Suppressor macrophage (primary cell): ENCODE measurements at places on chromosomes 7 and 10.

DNA sequence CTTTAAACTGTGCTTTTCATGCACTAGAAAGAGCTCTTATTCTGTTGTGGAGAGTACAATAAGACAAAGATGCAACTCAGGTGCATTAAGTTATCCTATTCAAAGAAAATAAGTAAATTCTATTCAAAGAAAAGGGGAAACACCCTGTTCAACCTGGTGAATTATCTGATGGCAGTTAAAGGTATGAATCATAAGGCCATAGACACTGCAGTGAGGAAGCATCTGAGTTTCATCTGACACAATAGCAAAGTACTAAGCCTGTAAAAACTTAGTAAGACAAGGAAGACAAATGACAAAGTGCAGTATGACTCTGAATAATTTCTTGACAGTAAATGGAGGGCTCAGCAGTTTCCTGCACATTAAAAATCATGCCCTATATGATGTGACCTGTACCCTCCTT is 91.0 kb upstream of the LRRTM3 start:
- DNase-seq, result no peak

- DNase-seq, result no peak
Measured at GRCh38 chr10:76324283-76324682, 892.9 kb downstream of the LRMDA start.

DNA sequence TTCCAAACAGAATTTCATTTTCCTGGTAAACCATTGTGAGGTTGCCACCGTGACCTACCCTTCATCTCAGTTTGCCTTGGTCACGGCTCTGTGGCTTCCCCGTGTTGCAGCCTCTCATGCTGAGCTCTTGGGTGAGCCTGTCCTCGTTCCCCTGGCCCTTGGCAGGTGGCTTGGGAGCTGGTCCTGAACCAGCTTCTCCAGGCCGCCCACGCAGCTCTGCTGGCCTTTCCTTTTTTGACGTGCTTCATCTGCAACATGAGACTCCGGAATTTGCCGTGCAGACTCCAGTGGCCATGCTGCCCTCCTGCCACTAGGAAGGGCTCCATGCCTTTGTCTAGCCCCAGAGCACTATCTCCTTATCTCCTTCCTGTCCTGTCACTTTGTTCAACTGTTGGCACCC is 93.0 kb upstream of the NPS start:
- no peak for DNase-seq

GRCh38 chr10:47031211-47031900 is 120.1 kb downstream of the PTPN20 start:
- no peak for DNase-seq

DNA sequence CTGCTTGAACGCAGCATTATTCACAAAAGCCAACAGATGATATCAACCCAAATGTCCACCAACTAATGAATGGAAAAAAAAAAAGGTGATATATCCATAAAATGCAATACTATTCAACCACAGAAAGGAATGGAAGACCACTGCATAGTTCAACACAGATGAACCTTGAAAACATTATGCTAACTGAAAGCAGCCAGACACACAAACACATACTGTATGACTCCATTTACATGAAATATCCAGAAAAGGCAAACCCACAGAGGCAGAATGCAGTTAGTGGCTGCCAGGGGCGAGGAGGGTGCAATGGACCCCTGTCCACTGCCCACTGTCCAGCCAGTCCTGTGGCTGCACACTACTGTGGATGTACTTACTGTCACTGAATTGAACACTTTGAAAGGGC is 36.6 kb downstream of the KIAA1549 start:
- no peak for DNase-seq

DNA sequence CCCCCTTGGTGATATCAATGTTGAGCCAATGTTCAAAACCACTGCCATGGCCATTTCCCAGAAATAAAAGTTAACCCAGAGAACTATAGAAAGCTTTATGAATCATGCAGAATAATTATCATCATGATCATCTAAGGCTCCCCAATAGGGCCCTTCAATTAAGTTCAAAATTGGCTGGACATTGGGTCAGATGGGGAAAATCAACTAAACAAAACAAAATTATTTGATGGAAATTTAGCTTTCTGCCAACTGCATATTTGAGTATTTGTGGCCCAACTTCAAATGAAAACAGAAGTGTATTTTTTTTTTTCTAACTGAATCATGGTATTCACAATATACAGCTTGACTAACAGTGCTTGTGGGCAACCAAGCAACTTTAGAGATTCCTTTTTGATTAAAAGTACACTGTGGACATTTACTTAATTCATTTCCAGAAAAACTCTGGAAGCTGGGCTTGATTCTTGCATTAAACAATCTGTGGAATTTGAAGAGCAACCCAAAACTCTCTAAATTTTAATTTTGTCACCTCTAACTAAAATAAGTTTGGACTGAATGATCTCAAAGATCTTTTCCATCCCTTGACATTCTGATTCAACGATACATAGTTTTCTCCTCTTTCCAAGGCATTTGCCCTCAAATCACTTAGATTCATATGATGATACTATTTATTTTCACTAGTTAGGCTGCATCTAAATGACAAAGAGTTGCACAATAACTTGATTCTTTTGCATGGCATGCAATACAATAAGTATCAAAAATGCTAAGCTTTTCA is 203.2 kb downstream of the AHR start:
- DNase-seq, result no peak

DNA sequence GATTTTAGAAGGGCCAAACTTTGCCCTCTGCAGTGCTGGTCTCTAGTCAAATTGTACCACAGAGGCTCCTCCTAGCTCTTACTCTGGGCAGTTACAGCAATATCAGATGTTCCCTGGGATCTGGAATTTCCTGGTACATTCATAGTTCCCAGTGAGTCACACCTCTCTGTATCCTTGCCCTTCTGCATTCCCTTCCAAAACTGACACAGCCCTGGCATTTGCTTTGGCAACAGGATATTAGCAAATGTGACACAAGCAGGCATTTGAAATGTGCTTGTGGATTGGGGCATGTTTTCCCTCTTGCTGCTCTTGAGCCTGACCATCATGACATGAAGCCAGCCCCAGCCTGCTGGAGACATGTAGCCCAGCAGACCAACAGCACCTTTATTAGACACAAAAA is 284.7 kb upstream of the AKR1E2 start:
- DNase-seq, result no peak

- no peak for DNase-seq
Measured at GRCh38 chr7:100486753-100487446, 3.2 kb downstream of the NYAP1 start.

DNA sequence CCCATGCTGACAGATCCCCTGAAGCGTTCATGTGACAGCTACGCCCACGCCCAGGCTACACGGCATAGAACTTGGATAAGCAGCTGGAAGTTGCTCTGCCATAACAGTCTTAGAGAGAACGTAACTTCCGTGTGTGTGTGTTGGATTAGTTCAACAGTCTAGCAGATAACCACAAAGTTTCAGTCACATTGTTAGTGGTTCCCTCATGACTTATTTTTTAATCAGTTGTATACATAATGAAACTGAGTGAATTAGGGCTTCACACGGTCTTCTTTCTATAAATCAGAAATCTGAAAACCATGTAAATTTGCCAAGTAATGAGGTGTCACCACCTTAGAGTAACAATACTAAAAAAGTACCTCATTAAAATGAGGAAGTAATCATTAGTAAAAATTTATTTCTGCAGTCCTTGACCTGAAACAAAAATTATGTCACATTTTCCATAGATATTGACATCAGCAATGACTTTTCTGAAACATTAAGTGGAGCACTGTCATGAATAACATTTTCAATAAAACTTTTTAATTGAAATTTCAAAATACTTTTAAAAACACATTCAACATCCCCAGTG is 21.7 kb upstream of the MACC1 start:
- peak; percentile 86 for DNase-seq

GRCh38 chr10:132329565-132330485 is 2.2 kb upstream of the LRRC27 start:
- DNase-seq, result peak; percentile 76

DNA sequence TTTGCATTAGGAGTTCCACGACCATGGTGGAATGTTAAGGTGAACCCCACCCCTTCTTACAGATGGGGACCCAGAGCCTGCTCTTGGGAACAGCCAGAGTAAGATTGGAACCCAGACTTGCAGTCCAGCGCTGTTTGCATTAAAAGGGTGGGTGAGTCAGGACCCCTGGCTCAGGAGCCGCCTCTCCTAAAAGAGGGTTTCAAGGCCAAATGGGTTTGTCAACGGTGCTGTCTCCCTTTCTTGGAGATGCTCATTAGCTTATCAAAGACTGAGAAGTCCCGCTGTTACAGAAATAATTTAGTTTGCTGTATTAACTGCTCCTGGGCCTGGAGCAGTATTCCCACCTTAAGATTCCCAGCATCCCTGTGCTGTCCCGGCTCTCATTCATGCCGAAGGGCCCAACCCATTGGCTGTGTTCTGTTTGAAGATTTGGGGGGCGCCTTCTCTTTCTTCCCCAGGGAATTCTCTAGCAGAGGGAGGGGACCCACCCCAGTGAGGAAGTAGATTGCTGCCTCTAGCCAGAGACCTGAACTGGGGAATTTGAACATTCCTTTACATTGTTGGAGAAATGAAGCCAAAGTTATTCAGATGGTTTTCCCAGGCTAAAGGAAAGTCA is 1.8 kb downstream of the MARVELD1 start:
- DNase-seq, result no peak

- DNase-seq, result no peak
Measured at GRCh38 chr7:82179311-82179710, 264.3 kb downstream of the CACNA2D1 start.
